Aorta (tissue), 5 donors: ENCODE measurements at places on chromosomes 7 and 10.

- DNase-seq = no peak
Observed at GRCh38 chr7:52708846-52709245, 326.6 kb upstream of the POM121L12 start.

DNA sequence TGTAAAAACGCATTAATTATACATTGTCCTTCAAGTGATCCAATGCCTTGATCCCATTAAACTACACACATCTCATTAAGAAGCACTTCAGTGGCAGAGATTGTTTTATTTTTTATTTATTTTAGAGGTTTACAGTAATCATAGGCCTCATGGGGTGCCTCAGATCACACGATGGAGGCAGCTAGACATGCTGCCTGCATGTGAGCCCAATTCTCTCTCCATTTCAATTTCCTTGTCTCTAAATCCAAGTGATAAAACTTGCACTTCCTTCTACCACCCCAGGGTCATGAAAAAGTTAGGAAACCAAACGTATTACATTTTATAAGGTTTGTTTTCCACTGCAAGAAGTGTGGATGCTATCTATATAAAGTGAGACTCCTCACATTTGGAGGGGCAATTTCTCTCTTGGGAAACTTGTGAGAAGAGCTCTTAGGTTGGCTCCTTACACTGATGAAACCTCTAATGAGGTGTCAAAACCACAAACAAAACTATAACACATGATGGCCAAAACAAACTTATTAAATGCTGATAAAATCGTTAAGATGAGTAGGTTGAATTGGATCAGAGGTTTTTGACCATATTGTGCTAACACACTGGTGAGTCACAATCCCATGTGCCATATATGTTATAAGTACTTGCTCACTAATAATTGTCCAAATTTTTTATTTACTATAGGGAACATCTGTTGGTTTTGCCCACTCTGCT is 22.3 kb upstream of the XPNPEP1 start:
- DNase-seq = no peak

DNA sequence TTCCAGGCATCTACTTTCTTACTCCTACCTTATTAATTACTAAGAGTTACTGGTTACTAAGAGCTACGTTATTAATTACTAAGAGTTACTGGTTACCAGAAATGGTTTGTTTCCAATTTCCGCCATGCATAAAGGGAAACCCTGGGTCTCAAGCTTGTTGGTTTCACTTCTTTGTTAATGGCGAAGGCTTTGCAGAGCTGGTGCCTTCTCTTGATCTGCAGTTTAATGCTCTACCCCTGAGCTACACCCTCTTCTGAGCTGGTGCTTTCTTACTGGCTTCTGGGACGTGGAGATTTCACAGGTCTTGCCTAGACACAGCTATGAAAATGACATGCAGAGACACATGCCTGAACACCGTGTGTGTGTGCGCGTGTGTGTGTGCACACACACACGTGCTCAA is 560 bp downstream of the CPA4 start:
- DNase-seq = no peak

GRCh38 chr7:19051767-19052375 is 65.6 kb downstream of the TWIST1 start:
- DNase-seq = no peak

- no peak for DNase-seq
Observed at GRCh38 chr7:130337410-130337971, 7.1 kb upstream of the CPA5 start.

GRCh38 chr10:31650010-31650409 is 278.6 kb downstream of the ARHGAP12 start:
- DNase-seq = peak; percentile 94

DNA sequence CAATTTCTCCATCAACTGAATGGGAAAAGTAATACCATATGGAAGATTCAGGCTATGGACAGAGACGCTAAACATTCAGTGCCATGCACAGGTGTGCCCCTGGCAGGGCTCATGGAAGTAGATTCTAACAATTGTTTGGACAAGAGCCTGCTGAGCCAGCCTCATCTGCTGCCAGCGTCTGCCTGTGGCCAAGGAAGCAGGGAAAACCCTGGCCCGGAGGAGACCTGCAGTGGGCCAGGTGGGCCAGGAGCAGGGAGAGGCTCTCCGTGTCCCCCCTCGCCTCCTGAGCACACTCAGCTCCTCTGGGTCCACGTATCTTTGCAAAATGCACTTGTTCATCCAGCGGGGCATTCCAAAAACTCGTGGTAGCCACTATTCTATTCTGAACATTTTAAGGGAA is 130.1 kb downstream of the TCERG1L start:
- no peak for DNase-seq

DNA sequence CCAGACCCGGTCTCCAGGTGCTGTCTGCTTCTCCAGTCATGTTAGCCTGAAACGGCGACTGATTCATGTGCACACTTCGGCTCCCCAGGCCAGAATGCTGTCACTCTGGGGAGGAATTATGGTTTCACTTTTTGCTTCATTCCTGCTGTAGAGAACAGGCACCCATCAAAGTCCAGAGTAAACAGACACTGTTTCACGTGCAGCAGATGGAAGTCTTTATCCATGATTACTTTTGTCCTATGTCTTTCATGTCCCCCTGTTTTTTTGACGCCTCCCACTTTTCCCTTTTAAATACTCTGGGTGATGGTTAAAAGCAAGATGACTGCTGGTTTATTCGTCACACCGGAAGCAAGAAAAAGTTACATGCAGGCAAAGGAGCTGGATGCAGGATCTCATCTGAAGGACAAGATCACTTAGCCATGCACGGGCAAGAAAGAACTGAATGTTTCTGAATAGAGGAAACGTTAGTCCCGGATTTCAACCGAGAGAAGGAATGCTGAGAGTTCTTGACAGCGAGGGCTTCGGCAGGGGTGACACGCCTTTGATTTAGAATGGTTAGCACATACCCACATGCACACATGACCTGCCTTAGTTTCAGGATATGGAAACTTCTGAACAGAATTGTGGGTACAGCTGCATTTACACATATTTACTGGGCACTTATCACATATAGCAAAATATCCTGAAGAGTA is 250.0 kb upstream of the KLF6 start:
- DNase-seq = no peak

- DNase-seq = no peak
Observed at GRCh38 chr10:84193846-84194423, 402 bp upstream of the CDHR1 start.

GRCh38 chr10:29668628-29669027 is 33.9 kb upstream of the SVIL start:
- DNase-seq = no peak

DNA sequence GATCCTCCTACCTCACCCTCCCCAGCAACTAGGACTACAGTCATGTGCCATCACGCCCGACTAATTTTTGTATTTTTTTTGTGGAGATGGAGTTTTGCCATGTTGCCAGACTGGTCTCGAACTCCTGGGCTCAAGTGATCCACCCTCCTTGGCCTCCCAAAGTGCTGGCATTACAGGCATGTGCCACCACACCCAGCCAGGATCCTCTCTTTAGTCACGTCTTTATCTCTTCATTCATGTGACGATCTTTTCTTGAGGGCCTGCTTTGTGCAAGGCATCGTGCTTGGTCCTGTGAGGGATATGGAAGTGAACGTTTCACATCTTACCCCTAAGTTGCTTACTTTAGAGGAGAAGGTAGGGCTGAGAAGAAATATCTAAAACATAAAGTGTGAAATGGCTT is 21.6 kb downstream of the WBP1L start:
- DNase-seq = no peak

GRCh38 chr10:78764436-78764835 is 304.3 kb upstream of the ZMIZ1 start:
- no peak for DNase-seq

GRCh38 chr10:57849691-57850357 is 417.9 kb downstream of the IPMK start:
- no peak for DNase-seq

- no peak for DNase-seq
Observed at GRCh38 chr7:5514440-5515035, 90.9 kb upstream of the TNRC18 start.

- peak; percentile 79 for DNase-seq
Observed at GRCh38 chr7:141072548-141073172, 1.2 kb upstream of the TMEM178B start.

GRCh38 chr7:107068156-107068555 is 23.7 kb downstream of the PRKAR2B start:
- DNase-seq = no peak

GRCh38 chr10:95729323-95730055 is 26.5 kb upstream of the ENTPD1 start:
- DNase-seq = no peak

DNA sequence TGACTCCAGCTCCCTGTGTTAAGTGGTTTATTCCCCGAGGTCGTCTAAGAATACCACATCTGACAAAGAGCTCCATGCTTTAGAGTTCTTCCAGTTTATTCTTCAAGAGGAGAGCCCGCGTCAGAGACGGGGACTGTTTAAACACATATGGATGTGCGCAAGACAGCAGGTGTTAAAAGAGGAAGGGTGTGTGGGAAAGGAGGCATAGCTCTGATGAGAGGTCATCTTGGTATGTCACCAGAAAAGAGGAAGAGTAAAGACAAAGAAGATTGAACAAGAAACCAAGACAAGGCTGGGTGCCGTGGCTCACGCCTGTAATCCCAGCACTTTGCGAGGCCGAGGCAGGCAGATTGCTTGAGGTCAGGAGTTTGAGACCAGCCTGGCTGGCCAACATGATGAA is 258.7 kb downstream of the CCDC3 start:
- DNase-seq = no peak

GRCh38 chr7:131655447-131655846 is 99.0 kb upstream of the PODXL start:
- no peak for DNase-seq

DNA sequence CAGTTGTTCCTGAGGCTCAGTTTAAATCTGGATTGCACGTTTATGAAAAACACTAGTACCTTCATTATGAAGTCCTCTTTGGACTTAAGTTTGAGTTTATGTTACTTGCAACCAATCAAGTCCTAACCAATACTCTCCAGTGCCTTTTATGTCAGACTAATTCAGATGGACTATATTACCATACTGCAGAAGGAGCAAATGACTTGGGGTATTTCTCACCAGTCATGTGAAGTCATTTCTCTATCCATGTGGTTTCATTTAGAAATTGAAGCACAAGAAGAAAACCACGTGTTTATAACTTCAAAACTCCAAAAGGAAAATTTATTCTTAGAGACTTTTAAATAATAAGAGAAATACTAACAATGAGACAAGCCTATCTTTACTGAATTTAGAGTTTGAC is 201.6 kb downstream of the MBL2 start:
- DNase-seq = no peak

GRCh38 chr10:93123766-93124165 is 50.1 kb downstream of the CYP26A1 start:
- DNase-seq = no peak

DNA sequence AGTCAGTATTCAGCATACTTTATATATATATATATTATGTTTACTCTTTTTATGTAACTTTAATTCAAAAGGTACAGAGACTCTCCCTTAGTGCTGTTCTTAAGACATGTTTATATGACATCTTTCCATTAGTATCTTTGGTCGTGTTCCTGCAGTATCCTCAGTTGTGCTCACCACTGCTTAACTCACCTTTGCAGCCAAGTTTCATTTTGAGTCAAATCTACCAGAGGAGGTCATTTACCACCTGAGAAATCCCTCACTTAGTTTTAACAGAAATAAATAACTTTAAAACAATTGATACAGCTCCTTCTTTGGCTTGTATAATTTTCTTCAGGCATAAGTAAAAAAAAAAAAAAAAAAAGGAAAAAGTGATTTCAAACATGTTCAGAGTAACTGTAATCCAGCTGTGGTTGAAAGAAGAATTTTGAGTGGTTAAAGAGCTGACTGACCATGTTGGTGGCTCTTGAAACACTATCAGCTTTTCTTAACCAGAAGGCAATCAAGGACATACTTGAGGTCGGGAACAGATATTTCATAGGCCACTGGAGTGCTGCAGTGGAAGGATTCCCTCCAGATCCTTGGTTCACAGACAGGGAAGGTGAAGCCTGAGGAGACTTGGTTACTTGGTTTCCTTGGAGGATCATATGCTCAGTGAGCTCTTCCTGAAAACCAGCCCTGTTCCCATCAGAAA is 116.8 kb downstream of the AUTS2 start:
- DNase-seq = no peak

- DNase-seq = no peak
Observed at GRCh38 chr10:59465088-59465487, 102.7 kb upstream of the FAM13C start.

DNA sequence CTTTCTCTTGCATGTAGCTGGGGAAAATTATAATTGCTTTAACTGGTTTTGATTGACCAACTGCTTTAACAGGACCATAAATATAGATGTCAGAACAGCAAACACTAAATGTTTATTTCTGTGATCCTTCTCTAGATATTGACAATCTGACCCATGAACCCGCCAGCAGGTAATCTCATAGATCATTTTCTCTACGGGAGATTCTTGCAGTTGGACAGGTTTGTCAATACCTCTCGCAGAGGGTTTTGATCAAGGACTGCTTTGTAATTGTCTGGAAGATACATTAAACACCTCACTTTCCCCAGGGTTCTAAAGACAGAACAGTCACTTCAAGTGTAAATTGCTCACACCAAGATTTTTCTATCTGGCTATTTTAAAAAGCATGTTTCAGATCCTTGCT is 235.8 kb upstream of the RHOBTB1 start:
- no peak for DNase-seq

GRCh38 chr10:99938563-99938962 is 71.2 kb downstream of the DNMBP start:
- no peak for DNase-seq

DNA sequence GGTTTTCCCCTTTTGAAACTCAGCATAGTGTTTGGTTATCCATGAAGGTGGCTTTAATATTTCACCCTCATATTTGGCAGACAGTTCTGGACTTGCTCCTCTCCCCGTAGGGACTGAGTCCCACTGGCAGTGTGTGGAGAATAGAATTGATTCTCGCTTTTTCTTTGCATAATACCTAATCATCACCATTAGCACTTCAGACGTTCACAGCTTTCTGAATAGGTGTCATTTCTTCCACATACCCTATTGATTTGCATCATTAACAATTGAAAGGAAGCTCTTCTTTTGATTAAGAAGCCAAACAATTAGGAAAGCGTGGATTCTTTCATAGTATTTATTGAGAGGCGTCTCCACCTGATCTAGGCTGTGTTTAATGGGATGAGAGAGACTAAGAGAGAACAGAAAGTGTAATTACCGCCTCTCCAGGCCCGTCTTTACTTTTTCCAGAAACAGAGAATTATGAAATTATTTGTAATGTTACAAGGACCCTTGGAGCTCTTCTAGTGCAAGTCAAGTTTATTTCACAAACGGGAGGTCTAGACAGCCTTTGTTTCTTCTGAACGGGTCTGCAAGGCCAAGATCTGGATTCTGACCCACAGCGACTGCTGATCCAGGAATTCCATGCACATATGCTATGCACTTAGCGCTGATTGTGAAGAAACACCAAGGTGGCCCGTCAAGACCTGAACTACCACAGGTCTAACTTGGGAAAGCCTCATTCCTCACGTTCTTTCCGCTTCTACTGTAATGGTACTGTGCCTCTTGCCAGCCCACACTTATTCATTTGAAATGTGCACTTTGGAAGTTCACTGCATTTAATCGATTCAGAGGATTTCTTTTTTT is 249.9 kb upstream of the C7orf33 start:
- DNase-seq = no peak

- no peak for DNase-seq
Observed at GRCh38 chr10:74490551-74490950, 335.8 kb upstream of the KAT6B start.

GRCh38 chr7:147376192-147376591 is 1214.4 kb upstream of the C7orf33 start:
- no peak for DNase-seq

GRCh38 chr7:16989811-16990413 is 108.1 kb upstream of the AGR3 start:
- peak; percentile 61 for DNase-seq
